GM03348 (cell line): ENCODE measurements at places on chromosomes 2 and 18.

DNA sequence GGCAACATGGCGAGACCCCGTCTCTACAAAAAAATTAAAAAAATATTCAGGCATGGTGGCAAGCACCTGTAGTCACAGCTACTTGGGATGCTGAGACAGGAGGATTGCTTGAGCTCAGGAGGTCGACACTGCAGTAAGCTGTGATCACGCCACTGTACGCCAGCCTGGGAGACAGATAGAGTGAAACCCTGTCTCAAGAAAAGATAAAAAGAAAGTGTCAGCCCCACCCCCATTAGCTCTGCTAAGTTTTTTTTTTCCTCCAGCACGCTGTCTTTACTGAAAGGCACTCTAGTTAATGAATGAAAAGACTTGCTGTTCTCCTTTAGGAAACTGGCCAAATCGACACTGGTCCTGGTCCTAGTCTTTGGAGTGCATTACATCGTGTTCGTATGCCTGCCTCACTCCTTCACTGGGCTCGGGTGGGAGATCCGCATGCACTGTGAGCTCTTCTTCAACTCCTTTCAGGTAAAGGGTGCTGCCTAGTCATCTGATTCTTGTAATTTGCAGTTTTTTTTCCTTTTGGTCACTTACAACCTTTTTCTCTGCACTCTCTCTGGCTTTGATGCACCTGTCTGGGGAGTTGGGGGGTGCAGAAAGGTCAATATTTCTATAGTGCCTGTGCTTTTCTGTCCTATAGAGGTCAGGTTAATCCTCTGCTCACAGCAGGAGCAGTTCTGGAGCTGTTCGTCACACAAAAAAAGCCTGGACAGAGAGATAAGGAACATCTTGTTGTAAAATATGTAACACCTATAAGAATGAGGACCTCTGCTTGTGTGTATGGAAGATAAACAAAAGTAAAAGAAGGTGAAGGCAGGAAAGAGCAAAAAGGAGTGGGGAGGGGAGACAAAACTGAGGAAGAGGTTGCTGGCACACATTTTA, 82.3 kb downstream of the PTH2R start:
- no peak for DNase-seq

GRCh38 chr18:26804519-26804918, 61.0 kb downstream of the AQP4 start:
- DNase-seq, result no peak

DNA sequence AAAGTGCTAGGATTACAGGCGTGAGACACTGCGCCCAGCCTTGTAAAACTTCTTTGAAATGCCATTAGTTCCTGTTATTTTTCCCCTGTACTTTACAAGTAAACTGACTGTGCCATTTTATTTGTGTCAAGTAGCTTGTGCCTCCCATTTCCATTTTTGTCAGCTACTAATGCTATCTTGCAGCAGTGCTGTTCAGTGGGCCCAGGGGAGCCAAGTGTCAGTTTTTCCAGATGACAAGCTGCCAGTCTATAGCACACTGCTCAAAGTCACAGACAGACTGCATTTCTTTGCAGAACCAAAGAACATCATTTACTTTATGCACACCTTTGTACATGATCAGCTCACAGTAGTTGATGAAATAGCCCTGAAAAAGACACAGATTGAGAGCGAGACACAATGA, 901.3 kb upstream of the CDH2 start:
- DNase-seq, result no peak

DNA sequence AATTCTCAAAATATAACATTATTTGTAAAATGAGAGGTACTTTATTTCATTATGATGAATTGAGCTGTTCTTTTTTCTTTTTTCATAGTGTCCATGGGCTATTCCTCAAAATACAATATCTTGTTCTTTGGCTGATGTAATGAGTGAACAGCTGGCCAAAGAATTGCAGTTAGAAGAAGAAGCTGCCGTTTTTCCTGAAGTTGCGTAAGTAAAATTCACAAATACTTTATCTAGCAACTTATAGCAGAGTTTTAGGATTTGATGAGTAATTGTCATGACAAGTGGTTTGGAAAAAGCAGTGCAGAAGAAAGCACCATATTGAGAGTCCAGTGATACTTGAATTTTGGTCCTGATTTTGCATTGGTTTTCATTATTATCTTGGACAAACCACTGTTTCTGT, 9.8 kb downstream of the RIOK3 start:
- no peak for DNase-seq

DNA sequence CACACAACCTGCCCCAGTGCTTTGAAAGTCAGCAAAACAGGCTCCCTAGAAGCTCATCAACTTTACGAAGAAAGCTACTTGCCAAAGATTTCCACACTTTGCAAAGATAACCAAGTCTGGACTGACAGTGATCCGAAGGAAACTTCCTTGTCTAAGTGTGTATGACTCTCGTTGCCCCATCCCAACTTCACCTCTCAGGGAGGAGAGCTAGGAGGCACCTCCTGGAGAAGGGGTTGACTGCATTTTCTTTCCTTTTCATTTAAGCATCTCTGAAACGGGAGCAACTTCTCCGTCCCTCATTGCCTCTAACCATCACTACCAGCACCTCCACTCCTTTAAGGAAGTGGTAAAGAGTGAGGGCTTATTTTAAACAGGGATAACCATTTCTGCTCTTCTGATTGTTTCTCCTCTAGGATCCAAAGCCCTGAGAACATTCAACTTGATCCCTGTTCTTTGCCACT, 7.0 kb downstream of the ZEB2 start:
- DNase-seq, result no peak

GRCh38 chr2:67516899-67517530, 119.9 kb downstream of the ETAA1 start:
- peak; percentile 6 for DNase-seq

- DNase-seq, result no peak
Measured at GRCh38 chr2:850429-850828, 100.2 kb upstream of the SNTG2 start.

GRCh38 chr2:220491670-220492069, 864.2 kb downstream of the SLC4A3 start:
- no peak for DNase-seq

- DNase-seq, result no peak
Measured at GRCh38 chr2:138722316-138722715, 57.9 kb downstream of the NXPH2 start.

- no peak for DNase-seq
Measured at GRCh38 chr2:164755952-164756351, 85.7 kb downstream of the COBLL1 start.
